ENCODE measurements at places on chromosomes 3 and 15.

GRCh38 chr3:161054860-161055604 lies 50.1 kb downstream of the B3GALNT1 start:
- DNase-seq: no peak

- no peak for DNase-seq
Measured at GRCh38 chr15:71753346-71753745, 57.0 kb upstream of the NR2E3 start.

GRCh38 chr15:62856466-62857246 lies 185.9 kb upstream of the TPM1 start:
- DNase-seq: no peak

- no peak for DNase-seq
Measured at GRCh38 chr15:91712286-91712685, 141.2 kb upstream of the SLCO3A1 start.

GRCh38 chr3:146223401-146224373 lies 27.2 kb downstream of the PLSCR4 start:
- DNase-seq: no peak
